ENCODE measurements at places on chromosomes 11 and 22.

DNA sequence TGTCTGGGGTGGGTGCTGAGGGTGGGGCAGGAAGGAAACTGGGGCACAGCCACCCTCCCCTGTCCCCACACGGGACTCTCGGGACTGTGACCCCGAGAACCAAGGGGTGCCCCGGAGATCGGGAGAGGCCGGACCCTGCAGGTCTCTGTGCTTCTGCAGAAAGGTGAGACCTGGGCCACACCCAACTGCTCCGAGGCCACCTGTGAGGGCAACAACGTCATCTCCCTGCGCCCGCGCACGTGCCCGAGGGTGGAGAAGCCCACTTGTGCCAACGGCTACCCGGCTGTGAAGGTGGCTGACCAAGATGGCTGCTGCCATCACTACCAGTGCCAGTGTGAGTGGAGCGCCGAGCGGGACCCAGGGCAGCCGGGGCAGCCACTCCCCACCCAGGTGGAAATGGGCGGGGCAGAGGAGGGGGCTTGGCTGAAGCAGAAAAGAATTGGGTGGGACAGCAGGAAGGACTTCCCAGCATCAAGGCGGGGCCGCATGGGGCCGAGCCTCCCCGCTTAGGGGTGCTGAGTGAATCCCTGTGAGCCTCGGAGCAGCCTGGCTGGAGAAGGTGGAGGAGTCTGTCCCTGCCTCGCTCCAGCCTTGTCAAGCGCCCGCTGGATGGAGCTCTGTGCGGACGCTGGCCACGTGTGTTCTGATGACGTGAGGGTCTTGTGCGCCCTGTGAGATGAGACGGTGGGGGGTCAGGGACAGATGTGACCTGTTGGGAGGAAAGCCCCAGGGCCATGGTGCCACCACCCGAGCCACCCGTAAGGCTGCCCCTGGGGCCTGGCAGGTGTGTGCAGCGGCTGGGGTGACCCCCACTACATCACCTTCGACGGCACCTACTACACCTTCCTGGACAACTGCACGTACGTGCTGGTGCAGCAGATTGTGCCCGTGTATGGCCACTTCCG lies 29.3 kb upstream of the MUC5B start:
- no peak for DNase-seq

DNA sequence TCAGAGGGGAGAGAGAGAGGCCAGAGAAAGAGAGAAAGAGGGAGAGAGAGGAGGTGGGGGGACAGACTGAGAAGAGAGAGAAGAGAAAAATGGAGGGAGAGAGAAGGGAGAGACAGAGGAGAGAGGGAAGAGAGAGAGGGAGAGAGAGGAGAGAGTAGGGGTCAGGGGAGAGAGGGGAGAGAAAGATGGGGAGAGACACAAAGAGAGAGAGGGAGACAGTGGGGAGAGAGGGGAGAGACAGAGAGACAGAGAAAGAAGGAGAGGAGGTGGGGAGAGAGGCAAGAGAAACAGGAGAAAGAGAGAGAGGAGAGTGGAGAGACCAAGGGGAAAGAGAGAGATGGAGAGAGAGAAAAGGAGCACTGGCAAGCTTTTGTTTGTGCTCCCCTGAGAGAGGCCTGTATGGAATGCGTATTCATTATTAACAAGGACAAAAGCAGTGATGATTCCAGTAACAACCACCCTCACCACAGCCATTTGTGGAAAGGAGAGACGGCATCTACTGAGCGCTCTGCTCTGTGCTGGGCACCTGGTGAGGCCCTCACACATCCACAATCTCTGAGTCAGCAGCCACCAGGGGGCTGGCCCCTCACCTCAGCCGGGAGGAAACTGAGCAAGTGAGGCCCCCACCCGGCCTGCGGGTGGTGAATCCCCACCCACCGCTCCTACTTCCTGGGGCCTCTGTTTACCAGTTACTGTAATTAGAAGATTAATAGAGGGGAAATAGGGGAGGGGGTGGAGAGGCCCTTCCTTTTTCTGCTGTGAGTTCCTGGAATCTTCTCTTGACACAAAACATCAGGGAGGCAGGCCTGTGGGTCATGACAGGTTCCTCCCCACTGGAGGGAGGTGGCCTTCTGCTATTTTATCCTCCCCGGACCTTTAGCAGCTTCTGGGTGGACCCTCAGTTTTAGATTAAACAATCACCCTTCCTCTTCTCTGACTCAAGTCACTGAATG lies 14.6 kb upstream of the MIAT start:
- DNase-seq = peak; percentile 87

GRCh38 chr11:32450372-32450771 lies 15.0 kb upstream of the WT1 start:
- DNase-seq = no peak

GRCh38 chr11:61923166-61924063 lies 6.0 kb upstream of the RAB3IL1 start:
- DNase-seq = no peak

DNA sequence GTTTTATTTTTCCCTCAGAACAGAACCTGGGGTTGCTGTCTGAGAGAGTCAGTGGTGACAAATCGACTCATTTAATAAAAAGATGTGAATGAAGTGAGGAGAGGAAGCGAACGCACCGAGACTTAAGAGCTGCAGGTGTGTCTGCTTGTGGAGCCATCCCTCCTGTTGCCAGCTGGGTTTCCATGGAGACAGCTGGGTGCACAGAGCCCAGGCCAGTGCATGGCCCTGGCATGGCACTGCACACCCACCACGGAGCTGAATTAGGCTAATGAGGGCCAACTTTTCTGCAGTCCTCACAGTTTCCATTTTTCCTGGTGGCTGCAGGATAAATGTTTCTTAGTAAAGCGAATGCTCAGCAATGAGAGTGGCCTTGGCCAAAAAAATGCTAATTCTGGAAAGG lies 750.2 kb downstream of the OPCML start:
- no peak for DNase-seq

- peak; percentile 55 for DNase-seq
Observed at GRCh38 chr22:26656891-26657851, at the start of gene MIAT. TSS of gene MIAT (plus strand) at chr22:26657588.

DNA sequence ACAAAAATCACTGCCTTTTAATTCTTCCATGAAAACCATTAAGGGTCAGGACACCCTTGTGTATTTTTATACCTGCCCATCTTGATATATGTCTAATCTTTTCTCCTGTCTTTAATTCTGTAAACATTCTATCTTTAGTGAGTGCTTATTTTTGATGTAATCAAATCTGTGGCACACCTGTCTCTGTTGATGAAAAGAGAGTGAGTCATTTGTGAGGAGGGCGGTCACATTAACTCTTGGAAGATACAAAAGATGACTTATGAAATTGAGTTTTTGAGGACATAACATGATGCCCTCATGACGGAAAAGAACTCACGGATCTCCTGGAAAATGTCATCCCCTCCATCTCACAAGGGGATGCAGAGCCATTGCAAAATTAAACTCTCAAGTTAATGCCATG lies 206.5 kb upstream of the PGR start:
- DNase-seq = no peak

DNA sequence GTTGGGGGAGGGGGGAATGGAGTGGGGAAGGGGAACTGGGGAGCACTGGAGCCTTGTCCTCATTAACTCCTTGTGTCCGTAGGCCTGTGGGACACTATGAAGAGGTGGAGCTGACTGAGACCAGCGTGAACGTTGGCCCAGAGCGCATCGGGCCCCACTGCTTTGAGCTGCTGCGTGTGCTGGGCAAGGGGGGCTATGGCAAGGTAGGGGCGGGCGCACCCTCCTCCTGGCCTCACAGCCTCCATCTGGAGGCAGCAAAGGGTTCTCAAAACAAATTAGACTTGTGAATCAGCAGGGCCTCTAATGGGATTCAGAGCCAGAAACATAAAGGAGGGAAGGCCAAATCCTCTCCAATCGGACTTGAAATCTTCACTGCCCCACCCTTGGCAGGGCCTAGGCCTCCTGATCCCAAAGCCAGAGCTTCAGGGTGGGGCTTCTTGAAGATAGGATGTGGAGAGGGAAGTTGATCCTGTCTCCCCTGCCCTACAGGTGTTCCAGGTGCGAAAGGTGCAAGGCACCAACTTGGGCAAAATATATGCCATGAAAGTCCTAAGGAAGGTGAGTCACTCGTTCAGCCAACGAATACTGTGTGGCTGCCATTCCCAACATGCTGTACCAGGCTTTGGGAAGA lies 859 bp downstream of the RPS6KB2 start:
- no peak for DNase-seq
